T-helper 2 cell treated with Interferon-gamma antibody and Interleukin-4, amounts not matched to agents 5 μg/mL and 100 μg/mL, for 36 hours (primary cell): ENCODE measurements at places on chromosomes 1 and 21.

- DNase-seq: no peak
Measured at GRCh38 chr1:91610789-91611188, 110.1 kb downstream of the CDC7 start.

GRCh38 chr1:207240325-207241101 lies 81.0 kb upstream of the CD55 start:
- no peak for DNase-seq

GRCh38 chr21:39094847-39095579 lies 88.2 kb downstream of the PSMG1 start:
- no peak for DNase-seq

DNA sequence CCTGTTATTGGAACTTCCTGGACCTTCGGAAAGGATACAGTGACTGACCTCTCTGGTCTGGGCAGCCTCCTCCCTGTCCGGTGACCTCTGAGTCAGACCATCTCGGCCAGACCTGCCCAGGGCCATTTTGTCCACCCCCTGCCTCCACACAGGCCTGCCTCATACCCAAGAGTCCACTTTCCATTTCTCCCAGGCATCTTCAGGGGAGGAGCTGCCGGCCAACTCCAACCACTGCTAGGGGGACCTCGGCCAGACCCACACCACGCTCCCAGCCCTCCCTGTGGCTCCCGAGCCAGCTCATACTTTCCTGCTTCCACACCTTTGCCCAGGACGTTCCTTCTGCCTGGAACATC lies 29.5 kb upstream of the RUNX3 start:
- DNase-seq: no peak

DNA sequence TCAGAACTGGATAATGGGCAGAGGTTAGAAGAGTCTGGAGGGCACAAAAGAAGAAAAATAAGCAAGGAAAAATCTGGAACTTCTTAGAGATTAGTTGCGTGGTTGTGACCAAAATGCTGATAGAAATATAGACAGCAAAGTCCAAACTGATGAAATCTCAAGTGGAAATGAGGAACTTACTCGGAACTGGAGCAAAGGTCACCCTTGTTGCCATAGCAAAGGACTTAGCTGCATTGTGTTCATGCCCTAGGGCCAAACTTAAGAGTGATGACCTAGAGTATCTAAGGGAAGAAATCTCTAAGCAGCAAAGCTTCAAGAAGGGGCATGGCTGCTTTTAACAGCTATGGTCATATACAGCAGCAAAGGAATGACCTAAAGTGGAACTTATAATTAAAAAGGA lies 180.0 kb downstream of the TTLL7 start:
- DNase-seq: no peak

- no peak for DNase-seq
Measured at GRCh38 chr1:44631333-44631646, 43.0 kb downstream of the TMEM53 start.

DNA sequence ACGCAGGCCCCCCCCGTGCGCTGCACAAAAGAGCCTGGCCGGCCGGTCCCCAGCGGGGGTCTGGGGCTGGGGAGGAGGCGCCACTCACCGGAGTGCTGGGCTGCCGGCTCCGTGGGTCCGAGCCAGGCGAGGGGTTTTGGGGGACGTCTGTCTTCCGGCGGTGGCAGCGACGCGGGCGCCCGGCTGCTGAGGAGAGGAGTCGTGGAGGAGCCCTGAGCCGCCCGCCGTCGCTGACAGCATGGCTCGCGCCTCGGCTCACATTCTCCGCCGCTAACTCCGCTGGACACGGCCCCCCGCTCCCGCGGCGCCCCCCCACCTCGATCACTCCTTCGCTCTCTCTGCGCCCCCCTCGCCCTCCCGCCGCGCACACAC lies 649 bp downstream of the AHDC1 start:
- no peak for DNase-seq

DNA sequence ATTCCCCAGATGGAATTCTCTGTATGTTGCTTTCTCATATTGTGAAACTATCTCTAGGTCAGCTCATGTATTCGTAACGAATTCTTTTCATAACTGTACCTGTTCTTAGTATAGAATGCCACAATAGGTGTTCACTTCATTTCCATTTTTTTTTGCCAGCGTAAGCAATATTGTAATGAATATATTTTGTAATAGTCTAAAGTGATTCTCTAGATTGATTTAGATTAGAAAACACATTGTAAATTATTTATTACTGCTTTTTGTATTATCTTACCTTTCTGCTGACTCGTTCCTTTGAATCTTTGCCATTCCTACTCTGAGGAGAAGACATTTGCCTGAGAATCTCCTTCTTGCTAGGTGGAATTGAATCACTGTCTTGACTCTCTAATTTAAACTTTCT lies 14.8 kb downstream of the PDC start:
- DNase-seq: no peak

GRCh38 chr1:89727517-89728312 lies 93.1 kb upstream of the LRRC8D start:
- DNase-seq: no peak

DNA sequence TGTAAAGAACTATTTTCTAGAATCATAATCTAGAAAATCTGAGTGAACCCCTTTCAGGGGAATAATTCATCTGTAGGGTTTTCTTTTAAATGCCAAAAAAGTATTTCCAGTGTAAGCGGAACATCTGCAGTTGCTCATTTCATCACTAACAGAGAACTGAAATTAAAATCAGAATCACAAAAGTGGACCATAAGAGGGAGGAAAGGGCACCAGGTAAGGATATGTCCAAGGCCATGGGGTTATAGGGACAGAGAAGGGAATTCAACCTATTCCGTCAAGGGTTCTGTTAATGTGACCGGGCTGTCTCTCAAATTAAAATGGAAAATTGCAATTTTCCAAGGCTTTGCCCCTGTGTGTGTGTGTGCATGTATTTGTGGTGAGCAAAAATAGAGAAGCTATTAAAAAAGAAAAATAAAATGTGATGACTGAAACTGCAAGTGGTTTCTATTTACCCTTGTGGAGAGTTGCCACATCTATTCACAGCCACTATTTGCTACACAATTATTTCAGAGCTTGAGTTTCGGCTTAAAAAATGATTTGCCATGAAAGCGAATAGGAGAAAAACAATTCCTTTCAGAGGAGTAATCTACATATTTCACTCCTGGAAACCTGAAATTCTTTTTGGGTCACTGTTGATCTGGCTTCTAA lies 53.1 kb downstream of the APP start:
- DNase-seq: no peak

GRCh38 chr1:180360333-180361075 lies 130.4 kb downstream of the LHX4 start:
- no peak for DNase-seq

DNA sequence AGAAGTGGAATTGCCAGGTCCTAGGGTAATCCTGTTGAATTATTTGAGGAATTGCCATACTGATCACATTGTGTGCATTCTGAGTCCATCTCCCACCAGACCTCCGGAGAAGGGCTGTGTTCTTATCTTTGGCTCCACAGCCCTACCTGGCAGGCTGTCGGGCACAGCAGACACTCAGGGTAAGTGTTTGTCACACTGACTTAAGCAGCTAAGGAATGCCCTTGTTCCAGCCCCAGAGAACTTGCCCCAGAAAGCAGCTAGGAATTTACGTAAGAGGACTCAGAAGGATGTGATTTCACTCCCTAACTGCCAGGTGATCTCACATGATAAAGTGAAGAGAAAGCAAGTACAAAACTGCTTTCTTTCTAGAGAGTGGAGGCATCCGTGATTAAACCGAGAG lies 21.0 kb downstream of the VASH2 start:
- no peak for DNase-seq

- DNase-seq: peak; percentile 72
Measured at GRCh38 chr1:202162047-202162417, 1.6 kb upstream of the PTPN7 start.

GRCh38 chr1:208537198-208537597 lies 293.0 kb upstream of the PLXNA2 start:
- no peak for DNase-seq

DNA sequence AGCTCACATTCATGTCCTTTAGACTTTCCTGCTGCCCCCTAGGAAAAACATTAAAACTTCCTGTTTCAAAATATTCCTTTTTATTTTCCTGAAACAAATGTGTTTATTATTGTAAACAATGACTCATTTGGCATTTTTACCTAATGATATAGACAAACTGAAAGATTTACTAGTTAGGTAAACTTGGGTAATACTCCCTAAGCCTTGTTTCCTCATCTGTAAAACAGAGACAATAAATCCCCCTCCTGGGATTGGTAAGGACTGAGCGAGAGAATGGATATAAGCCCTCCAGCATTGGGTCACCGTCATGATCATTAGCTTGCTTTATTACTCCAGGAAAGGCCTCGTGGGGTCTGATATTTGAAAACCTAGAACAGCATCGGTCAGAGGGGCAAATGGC lies 59.8 kb downstream of the LPAR3 start:
- DNase-seq: no peak

GRCh38 chr21:45102391-45102932 lies 28.1 kb downstream of the ADARB1 start:
- no peak for DNase-seq
